HFFc6 (cell line): ENCODE measurements at places on chromosomes 5 and 9. TPM values are rescaled to one million over a fixed set of nuclear protein-coding genes. Genes with fewer than 3 reads are reported as not detected.

- peaks cover 2% of the 10 kb centered on the region; the same call in 1 of the 2 replicates for H3K27me3 ChIP-seq
- no peak for DNase-seq
- no peaks in the 10 kb centered on the region for H3K4me1 ChIP-seq
- H3K4me3 ChIP-seq: no peak overlapping the region
Measured at GRCh38 chr9:2523591-2523990, 98.0 kb upstream of the VLDLR start.

DNA sequence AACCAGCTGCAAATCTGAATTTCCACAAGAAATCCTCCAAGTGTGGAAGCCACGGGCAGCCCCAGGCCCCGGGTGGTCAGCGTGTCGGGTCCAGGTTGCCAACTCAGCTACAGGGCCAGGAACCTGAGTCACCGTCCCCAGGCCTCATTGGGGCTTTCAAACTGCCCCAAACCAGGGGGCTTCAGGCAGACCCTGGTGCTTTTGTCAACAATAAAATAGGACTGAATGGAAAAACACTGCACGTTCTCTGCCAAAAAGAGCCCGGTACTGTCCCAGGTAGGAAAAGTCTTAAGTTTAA, 24.0 kb downstream of the GFPT2 start:
- H3K4me1 ChIP-seq: peaks cover 32% of the 10 kb centered on the region
- DNase-seq: no peak
- H3K27me3 ChIP-seq: no peaks in the 10 kb centered on the region; the same call in 1 of the 2 replicates

GRCh38 chr5:77167695-77168121, 42.8 kb upstream of the PDE8B start:
- H3K27me3 ChIP-seq: peaks cover 14% of the 10 kb centered on the region
- H3K36me3 ChIP-seq: no peaks in the 10 kb centered on the region
- H3K4me1 ChIP-seq: peaks cover 28% of the 10 kb centered on the region

GRCh38 chr5:17269201-17269600, 51.8 kb downstream of the BASP1 start:
- H3K4me3 ChIP-seq: no peak overlapping the region
- H3K4me1 ChIP-seq: peaks cover 28% of the 10 kb centered on the region
- DNase-seq: no peak
- no peak overlapping the region for H3K27ac ChIP-seq
- peaks cover 21% of the 10 kb centered on the region; the same call in 1 of the 2 replicates for H3K36me3 ChIP-seq

Gene CACFD1
- 6.1 to 12.9 TPM (median 6.7 TPM) in 3 replicates for total RNA-seq
